ENCODE measurements at places on chromosomes 2 and 18.

- DNase-seq, result no peak
Measured at GRCh38 chr2:99980176-99980575, 162.2 kb downstream of the AFF3 start.

DNA sequence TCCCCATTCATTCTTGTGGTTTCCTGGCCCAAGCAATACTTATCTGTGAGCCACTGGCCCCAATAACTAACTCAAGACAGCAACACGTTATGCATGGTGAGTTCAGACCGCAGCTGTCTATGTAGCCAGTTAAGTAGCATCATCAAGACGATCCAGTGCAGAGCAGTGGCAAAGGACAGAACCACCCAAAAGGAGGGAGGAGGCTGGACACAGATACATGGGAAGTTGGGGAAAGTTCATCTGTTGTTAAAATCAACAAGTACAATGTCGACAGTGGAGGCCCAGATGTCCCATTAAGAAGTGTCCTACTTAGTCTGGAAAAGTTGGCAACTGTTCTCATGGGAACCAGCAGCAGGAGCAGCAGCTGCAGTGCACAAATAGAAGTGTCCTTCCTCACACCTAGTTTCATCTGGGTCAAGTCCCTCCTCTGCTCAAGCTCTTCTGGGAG is 106.9 kb upstream of the THOC1 start:
- no peak for DNase-seq

DNA sequence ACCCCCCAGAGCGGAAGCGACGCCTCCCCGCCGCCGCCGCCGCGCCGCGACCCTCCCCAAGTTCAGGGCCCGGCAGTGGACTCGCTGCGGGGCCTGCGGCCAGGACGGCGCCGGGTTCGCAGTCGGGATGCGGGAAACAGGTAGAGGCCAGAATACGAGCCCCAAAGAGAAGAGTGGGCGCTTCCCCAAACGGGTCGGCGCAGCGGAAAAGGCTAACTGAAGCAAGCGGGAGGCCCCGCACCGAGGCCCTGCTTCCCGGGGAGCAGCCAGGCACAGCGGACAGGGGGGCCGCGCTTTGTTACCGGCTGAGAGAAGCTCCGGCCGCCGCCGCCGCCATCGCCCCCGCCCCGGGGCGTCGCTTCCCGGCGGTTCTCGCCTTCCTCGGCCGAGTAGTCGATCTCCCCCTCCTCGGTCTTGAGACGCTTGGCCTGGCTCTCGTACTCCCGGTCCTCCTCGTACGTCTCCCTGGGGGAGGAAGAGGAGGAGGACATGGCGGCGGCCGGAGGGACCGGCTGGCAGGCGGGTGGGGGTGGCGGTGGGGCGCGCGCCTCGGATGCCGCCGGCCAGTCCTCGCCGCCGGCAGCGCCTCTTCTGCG is 494 bp downstream of the HNRNPLL start:
- DNase-seq, result peak; percentile 46

GRCh38 chr2:159759577-159759976 is 38.4 kb downstream of the CD302 start:
- no peak for DNase-seq

- DNase-seq, result no peak
Measured at GRCh38 chr2:230423851-230424458, 8.0 kb downstream of the SP100 start.

- no peak for DNase-seq
Measured at GRCh38 chr2:194087089-194087958, 1569.7 kb upstream of the SLC39A10 start.

DNA sequence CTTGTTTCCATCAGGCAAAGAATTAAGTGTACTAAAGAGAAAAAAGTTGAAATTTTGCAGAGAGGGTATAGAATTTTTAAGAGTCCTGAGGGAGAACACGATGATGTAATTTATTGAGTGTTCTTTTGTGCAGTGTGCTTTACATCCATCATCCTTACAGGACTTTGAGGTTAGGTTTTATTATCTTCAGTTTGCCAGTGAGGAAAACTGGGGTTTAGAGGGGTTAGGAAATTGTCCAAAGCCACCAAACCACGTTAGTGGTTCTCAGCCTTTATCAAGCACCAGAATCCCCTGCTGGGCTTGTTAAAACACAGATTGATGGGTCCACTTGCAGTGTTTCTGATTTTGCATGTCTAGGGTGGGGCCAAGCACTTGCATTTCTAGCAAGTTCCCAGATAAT is 277.5 kb downstream of the KCNS3 start:
- no peak for DNase-seq

DNA sequence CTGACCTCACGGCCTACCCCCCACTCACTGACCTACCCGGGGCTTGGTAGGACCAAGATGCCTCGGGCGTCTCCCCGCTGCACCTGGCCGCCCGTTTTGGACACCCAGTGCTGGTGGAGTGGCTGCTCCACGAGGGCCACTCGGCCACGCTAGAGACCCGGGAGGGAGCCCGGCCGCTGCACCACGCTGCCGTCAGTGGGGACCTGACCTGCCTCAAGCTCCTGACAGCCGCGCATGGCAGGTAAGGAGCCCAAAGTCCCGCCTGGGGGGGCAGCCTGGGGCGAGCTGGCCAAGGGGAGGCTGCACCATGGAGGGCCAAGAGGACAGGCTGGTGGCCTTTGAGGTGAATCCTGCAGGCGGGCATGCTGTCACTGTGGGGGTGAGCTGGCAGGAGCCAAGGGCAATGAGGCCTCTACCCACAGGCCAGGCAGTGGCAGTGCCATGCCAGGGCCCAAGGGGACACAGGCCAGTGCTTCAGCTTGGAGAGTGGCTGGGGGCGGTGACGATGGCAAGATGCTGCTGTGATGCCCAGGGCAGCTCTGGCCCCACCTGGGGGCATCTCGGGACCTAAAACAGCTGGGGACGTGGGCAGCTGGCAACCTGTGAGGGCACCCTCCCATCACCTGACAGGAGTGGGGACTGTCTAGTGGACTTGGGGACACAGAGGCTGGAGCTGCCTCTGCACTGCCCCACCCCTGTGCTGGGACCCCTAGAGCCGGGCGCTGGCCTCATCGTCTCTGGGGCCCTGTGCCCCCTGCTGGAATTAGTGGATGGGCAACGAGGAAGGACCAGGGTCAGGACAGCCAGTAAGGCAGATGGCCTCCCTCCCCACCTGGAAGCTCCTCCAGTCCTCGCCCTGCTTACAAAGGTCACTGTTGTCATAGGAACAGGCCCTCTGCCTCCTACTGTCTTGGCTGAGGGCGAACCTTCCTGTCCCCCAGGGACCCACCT is 2.0 kb downstream of the ESPNL start:
- no peak for DNase-seq

DNA sequence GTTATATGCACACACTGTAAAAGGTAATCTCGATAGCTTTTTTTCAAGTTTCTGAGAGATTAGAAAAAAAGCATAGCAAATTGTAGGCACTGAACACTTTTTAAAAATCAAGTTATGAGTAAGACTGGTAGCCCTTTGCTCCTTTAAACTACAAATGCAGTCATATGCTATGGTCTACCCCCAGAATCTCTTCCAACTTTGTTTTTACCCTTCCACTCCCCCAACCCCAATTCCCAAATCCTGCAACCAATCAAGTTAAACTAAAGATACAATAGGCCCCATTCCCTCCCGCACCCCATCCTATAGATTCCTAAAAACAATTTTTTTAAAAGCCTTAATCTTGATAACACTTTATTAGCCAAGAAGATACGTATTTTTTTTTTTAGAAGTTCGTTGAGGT is 752 bp upstream of the BAZ2B start:
- no peak for DNase-seq

GRCh38 chr2:134628453-134628852 is 90.3 kb downstream of the TMEM163 start:
- no peak for DNase-seq
